ENCODE measurements at places on chromosomes 5 and 9.

GRCh38 chr5:76513476-76513875 lies 109.7 kb downstream of the F2RL2 start:
- DNase-seq: no peak

DNA sequence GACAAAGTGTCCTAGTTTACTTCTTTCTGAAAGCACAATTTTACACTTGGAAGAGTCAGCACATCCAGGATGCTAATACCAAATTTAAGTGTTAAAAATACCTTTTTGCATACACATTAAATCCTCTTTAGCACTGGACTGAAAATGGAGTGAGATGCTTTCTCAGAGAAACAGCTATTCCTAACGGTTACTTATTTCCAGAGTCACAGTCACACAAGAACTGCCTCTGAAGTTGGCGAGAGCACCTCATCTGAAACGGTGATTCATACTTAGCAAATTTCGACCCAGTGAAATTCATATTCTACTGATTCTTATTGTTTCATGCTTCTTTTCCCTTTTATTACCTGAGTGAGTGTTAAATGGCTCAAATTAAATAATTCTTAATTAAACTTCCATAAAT lies 12.2 kb downstream of the CDH18 start:
- DNase-seq: no peak

DNA sequence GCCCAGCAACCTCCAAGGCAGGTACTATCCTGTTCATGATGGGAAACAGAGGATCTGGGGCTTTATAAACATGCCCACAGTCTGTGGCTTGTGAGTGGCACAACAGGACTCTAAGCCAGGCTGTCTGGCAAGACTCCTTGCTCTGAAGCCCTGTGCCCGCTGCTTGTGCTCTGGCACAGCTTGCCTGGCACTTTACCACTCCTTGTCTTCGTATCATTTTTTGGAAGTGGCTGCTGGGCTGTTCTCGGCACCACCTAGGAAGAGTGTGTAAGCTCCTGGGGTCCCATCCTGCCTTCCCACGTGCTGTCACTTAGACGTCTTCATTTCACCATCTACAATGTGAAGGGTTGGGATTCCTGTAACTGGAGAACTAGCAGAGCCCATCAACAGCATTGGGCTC lies 59.3 kb upstream of the GLRX start:
- no peak for DNase-seq

- peak; percentile 67 for DNase-seq
These were observed 15.3 kb downstream of the MYMK start for GRCh38 chr9:133509179-133510083.

GRCh38 chr5:36128795-36129194 lies 22.9 kb downstream of the LMBRD2 start:
- no peak for DNase-seq

DNA sequence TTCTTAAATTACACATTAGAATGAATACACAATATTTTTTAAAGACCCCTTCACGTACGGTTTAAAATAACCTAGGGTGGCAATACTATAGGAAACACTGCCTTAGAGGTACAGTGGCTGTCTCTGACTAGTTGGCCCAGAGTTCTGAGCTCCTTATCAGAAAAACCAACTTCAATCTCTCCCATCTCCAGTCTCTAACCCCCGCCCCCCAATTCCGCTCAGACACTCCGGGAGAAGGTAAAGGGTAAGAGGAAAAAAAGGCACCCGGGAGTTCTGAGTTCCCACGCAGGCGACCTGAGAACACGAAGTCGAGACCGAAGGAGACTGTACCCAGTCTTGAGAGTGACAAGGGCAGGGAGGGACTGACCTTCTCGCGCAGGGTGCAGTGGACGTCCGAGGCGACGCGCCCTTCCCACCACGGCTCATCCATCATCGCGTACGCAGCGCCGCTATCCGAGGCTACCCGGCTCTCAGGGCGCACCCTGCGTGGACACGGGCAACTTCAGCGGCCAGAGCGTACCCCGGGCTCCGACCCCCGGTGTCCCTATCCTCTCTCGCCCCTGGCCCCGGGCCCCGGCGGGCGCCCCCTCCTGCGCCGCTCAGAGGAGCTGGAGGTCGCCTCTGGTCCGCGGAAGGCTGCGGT lies 752 bp downstream of the CCNJL start:
- peak; percentile 61 for DNase-seq

- DNase-seq: no peak
These were observed 327.1 kb upstream of the MPDZ start for GRCh38 chr9:13606586-13606985.

- no peak for DNase-seq
These were observed 271.4 kb downstream of the CSNK1G3 start for GRCh38 chr5:123783421-123783820.

DNA sequence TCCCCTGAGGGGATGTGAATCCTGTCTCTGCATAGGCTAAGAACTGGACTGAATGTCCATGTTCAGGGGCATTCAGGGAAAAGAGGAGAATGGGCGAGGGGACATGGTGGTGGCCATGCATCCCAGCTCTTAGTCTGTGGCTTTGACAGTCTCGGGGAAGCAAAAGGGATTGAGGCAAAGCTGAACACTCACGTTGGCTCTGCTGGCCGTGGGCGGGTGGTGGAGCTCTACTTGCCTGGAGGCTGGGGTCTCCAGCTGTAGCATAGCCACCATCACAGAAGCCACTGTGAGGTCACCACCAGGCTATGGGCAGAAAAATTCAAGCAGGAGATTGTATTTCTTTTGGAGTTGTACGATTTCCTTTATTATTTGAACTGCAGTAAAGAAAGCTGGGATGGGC lies 4.1 kb downstream of the GARIN3 start:
- no peak for DNase-seq

GRCh38 chr5:149348518-149348917 lies 3.2 kb downstream of the GRPEL2 start:
- DNase-seq: no peak

DNA sequence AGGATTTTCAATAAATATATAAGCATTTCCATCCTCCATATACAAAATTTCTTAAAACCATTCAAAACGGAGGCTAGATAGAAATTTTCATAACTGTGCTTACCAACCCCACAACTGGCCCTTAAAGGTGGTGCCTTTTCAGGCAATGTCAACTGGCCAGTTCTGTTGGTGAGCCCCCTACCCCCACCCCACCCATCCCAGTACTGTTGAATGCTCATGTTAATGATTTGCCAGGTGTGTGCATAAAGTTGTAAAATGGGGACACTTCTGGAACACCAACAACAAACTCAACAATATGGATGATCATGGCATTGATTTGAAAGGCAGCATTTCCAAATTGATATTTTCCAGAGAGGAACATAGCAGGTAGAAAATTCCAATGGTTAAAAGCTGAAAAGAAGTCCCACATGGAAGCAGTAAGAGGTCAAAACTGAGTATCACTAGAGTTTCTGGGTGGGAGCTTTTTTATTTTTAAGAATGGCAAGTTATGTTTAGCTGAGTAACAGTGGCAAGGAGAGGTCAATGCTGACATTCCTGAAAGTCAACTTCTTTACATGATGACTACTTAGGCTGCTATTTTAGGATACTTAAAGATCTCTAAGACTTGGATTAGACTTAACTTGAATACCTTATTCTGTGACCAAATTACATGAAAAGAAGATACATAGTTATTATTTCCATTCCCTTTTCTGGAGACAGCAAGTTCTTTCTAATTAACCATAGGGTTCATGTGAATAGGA lies 2.7 kb downstream of the LEAP2 start:
- no peak for DNase-seq

DNA sequence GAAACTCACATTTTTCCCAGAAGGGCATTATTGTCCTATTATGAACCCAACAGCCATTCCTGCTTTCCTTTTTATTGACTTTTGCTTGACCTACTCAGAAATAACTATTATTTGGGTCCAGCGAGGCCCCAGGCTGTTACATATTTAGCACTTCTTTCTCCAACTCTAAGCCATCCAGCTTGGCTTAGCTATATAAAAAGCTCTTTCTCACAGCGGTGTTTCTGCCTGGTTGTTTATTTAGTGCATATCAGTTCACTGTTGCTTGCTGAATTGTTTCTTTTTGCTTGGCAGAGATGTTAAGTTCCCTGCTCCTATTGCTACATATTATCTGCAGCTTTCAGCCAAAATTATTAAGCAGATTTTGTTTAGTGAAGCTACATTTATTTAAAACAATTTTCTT lies 1156.8 kb upstream of the SEMA6A start:
- no peak for DNase-seq

DNA sequence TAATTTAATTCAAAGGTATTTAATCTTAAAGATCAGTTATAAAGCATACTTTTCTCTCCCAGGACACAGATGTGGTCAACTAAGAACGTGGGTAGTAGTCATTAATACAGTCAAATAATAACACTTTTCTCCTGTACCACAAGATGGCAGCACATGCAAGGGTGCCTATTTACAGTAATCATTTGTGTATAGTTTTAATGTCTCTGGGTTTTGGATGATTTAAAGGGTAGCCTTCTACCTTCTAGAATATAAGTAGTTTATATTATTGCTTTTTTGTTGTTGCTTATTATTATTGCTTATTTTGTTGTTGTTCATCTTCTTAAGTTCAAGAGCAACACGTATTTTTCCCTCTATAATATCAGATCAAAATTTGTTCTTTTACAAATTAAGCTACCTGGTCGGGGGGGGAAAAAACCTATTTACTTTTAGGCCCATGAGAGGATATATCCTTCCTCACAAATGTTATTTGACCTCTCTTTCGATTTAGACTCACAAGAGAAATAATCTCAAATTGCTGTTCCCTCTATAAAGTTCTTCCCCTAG lies 59.6 kb upstream of the SLC27A6 start:
- DNase-seq: peak; percentile 34

- DNase-seq: no peak
These were observed 266.2 kb upstream of the ADAMTSL1 start for GRCh38 chr9:18207735-18208134.

Data from thyroid gland (tissue), 4 donors.